ENCODE measurements at places on chromosomes 2 and 18. TPM values are rescaled to one million over a fixed set of nuclear protein-coding genes. Genes with fewer than 3 reads are reported as not detected.

Gene CHRND
- not detected for total RNA-seq

Gene L3MBTL4
- total RNA-seq: 0.88 TPM

Gene ARMC9
- total RNA-seq: 221 TPM

Gene CHAC2
- total RNA-seq: 2.7 TPM

Gene RALBP1
- 78.7 TPM for total RNA-seq

Gene APCDD1
- 1.8 TPM for total RNA-seq

Gene SH3BP4
- 113 TPM for total RNA-seq

Gene LRP1B
- not detected for total RNA-seq

Gene KIF5C
- 0.36 TPM for total RNA-seq

Gene GKN2
- total RNA-seq: not detected

Gene G6PC2
- not detected for total RNA-seq

Gene AMER3
- total RNA-seq: not detected

Gene ANKRD29
- 20.9 TPM for total RNA-seq

Gene APOB
- total RNA-seq: under 0.01 TPM

Gene KLHL41
- 1.2 TPM for total RNA-seq

Gene CXCR2
- not detected for total RNA-seq

Gene KATNAL2
- total RNA-seq: 5.0 TPM

Gene GAD1
- total RNA-seq: 0.36 TPM

Gene COL6A3
- 4,247 TPM for total RNA-seq

Gene FTCDNL1
- total RNA-seq: 5.0 TPM

Gene CAPN14
- total RNA-seq: under 0.01 TPM

Gene CLEC4F
- not detected for total RNA-seq

Gene C2orf92
- 2.5 TPM for total RNA-seq

Gene SERPINB10
- total RNA-seq: 0.29 TPM

Gene DLX2
- 0.59 TPM for total RNA-seq

Gene CXXC1
- 33.3 TPM for total RNA-seq

Gene ANKRD30B
- 11.5 TPM for total RNA-seq

Gene CFAP65
- not detected for total RNA-seq

Gene ACKR3
- total RNA-seq: 26.8 TPM

Gene PDE11A
- 0.36 TPM for total RNA-seq

Gene TGFA
- not detected for total RNA-seq

Gene GCG
- not detected for total RNA-seq

Gene B3GNT7
- 0.72 TPM for total RNA-seq

Gene MAL
- total RNA-seq: not detected

Gene UGT1A6
- not detected for total RNA-seq

Gene ATP6V1C2
- under 0.01 TPM for total RNA-seq

Gene RMDN2
- total RNA-seq: 11.9 TPM

Gene LHCGR
- not detected for total RNA-seq

Gene AQP4
- total RNA-seq: not detected

Gene ANKRD44
- 56.3 TPM for total RNA-seq

Gene PROKR1
- not detected for total RNA-seq

Gene C2orf80
- total RNA-seq: not detected

Gene SLC19A3
- 0.36 TPM for total RNA-seq

Gene UNC50
- total RNA-seq: 36.2 TPM

Gene CYRIA
- 1.8 TPM for total RNA-seq
